Stimulated activated CD4-positive, alpha-beta T cell treated with anti-CD3 and anti-CD28 coated beads, Interleukin-15, amount 100 ng/mL, for 24 hours (primary cell): ENCODE measurements at places on chromosomes 7 and 10.

DNA sequence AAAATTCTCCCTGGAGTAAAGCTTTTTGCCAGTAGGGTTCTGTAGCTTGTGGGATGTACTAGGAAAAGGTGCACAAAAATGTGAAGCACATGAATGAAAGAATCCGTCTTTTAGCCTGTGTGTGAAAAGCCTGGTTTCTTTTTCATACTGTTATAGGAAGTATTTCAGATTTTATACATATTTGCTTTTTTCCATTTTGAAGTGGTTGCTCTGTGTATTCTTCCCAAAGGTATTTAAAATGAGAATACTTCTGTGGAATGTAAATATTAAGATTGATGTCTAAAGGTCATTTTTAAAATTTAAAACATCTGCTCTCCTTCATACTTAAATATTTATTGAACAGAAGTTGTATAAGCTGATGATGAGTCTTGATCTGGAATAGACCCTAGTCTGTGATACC lies 96.8 kb downstream of the CDK14 start:
- no peak for DNase-seq

DNA sequence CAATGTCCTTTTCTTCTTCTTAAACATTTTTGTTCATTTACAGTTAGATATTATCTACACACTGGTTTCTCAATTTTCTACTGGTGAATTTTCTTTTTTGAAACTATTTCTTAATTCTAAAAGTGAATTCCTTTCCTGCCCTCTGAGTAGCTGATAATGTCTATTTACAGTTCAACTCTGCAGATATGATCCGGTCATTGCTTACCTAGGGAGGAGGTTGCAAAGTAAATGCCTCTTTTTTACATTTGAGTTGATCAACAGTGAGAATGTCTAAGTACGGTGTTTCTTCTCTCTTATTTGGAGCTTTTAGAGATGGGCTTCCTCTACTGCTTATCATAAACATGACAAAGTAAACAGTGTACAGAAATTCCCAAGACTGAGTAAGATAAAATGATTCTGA lies 20.6 kb upstream of the ORC5 start:
- no peak for DNase-seq

DNA sequence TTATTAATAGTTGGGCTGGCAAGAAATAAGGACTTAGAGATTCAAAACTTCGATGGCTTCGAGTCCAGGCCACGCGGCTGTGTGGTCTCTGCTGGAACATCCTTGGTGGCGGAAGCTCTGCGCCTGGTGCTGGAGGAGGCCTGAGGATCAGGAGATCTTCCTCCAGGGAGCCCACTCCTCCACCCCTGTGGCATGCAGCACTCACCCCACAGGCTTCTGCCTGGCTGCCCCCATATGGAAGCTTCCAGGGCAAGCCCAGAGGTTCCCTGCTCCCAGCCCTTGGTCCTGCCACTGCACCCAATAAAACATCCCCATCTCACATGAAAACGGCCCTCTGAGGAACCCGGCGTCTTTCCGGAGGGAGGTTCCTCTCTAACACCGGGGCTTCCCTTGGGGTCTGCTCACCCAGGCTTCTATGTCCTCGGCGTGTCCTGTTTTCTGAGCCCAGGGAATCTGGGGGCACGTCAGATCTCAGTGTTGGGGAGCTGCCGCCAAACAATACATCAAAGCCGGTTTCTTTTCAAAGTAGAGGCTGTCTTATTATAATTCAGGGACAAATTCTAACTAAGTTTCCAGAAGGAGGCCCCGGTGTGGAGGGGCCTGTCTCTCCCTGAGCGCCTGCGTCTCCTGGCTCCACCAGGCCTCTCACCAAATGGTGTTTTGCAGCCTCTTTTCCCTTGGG lies 32.4 kb downstream of the CALML3 start:
- no peak for DNase-seq

- no peak for DNase-seq
These were observed 573.0 kb upstream of the PCDH15 start for GRCh38 chr10:55374060-55374459.

GRCh38 chr10:28796606-28797512 lies 119.5 kb downstream of the BAMBI start:
- no peak for DNase-seq
